GDM1 (cell line): ENCODE measurements at places on chromosomes 16 and 17.

DNA sequence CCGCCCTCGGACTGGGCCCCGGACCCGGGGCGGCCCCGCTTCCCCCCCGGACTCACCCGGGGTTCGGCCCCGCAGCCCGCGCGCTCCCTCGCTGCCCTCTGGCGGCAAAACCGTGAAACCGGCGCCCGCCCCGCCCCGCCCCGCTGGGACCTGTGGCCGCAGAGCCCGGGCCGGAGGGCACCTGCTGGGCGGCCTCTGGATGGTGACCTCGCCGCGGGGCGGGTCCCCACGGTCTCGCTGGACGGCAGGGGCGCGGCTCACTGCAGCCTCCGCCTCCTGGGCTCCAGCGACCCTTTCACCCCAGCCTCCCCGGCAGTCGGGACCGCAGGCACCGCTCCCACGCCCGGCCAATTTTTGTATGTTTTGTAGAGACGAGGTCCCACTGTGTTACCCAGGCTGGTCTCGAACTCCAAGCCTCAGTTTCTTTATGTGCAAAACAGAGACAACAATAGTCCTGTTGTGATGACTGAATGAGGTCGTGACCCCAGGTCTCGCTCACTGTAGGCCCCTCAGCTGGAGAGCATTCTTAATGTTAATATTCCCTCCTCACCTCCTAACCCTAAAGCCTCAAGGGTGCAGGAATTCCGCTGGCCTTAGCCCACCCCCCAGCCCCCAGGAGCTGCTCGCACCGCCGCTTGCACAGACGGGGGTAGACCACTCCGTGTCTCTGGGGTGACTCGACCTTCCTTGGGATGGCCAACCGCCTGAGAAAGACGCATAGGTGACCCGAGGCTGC lies 33.7 kb upstream of the RPH3AL start:
- peak; percentile 6 for DNase-seq

- DNase-seq, result no peak
Observed at GRCh38 chr17:6507535-6507934, 48.8 kb downstream of the PITPNM3 start.

DNA sequence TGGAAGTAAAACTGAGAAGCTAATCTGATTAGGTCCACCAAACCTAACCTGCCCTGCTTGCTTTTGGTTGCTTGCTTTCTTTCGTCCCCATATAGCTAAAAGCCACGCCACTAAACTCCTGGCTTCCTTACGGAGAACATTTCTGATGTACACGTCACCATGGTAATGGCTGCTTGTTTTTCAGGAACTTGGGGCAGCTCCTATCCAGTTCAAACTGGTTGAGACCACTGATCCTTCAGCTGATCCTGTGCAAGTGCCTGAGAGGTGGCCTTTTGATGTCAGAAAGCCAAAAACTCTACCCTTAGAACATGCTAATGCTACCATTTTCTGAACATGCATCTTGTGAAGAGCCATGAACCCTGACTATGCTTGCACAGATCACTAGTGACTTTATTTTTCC lies 14.4 kb upstream of the DHRS7C start:
- DNase-seq, result no peak

DNA sequence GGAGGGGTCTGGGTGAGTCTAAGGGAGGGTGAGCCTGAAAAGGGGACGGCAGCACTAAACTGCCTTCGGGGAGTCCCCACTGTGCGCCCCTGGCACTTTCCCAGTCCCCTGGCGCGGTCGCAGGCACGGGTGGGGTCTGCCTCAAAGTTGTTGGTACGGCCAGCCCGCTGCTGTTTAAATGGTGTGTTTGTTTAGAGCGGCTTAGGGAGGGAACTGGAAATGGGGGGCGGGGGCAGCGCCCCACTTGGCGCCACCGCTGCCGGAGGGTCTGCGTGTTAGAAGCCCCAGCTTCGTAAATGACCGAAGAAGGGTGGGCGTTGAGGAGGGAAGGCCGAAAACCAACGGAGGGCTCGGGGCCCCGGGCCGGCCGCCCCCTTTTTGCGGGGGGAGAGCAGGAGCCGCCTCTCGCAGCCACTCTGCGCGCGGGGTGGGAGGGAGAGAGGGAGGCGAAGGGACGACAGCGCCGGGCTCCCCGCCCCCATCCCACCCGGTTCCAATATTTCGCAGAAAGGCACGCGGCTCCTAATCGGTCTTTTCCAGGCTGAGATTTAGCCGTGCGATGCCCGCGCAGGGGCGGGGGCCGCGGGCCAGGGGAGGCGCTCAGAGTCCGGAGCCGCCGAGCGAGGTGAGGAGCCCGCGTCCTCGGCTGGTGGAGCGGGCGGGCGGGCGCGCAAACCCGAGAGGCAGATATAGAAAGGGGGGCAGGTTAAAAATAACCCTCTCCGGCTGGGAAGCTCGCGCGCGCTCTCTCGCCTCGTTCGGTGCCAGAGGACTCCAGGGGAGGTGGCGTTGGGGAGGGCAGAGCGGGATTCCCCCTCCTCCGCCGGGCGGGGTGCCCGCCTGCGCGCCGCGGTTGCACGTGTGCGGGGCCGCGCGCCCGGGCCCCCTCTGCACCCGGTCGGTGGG lies 54.9 kb downstream of the SREBF1 start:
- DNase-seq, result no peak

- peak; percentile 55 for DNase-seq
Observed at GRCh38 chr17:64320613-64321553, 57.8 kb upstream of the TEX2 start.

DNA sequence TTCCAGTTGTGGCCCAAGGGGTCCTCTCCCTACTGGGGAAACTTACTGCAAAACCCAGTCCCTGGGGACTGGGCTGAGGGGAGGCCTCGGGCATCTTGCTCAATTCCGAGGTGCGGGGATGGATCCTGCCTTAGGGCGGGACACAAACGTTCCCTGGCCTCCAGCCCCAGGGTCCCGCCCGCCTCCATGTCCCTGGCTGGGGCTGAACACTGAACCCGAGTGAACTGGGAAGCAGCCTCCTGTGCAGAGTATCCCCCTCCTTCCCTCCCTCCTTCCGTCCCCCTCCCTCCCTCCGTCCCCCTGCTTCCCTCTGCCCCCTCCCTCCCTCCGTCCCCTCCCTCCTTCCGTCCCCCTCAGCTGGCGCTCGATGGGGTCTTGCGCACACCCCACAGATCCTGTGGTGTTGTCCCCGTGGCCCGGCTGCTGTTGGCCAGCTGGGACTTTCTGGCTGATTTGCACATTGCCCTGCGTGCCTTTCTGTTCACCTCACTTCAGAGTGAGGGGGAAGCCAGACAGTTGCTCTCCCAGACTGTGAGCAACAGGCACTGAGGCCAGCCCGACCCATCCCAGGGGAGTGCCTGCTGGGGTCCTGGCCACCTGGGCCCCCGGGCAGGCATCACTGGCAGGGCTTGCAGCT lies 5.5 kb downstream of the TRAF7 start:
- DNase-seq, result no peak

- DNase-seq, result no peak
Observed at GRCh38 chr17:29753845-29754439, 131.2 kb upstream of the CORO6 start.

GRCh38 chr16:49262501-49262900 lies 19.1 kb downstream of the CBLN1 start:
- DNase-seq, result no peak

DNA sequence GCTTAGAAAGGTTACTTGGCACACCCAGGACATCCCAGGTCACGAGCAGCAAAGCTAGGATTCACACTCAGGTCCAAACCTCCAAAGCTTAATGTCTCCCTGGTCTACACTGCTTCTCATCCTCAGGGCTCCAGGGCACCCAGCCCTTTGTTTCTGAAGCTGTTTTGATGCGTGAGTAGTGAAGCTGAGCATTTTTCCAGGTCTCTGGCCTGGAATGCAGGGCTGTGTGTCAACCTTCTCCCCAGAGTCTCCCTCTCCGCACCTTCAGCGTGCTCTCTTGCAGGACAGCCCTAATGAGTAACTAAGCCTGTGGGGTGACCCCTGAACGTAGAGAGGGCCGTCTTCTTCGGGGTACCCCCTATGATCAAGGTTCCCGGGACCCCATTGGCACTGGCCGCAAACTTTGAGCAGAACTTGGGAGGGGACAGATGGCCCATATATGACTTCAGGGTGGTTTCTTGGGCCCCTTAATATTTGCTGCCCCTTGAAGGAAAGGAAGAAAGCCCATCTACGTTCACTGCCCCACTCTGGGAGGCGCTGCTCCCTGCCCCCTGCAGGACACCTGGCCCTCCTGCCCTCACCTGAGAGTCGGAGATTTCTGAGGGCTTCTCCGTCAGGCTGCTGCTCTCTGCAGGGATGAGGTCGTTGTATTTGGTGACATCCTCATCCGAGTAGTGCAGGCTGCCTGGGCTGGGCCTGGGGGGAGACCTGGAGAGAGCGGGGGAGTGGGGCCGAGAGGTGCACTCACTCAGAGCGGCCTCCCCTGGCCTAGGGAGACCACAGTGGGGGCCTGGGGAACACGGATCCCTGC lies 36.4 kb upstream of the CDC42EP4 start:
- no peak for DNase-seq

- no peak for DNase-seq
Observed at GRCh38 chr17:12911239-12911638, 106.6 kb downstream of the ELAC2 start.

GRCh38 chr17:3888343-3889171 lies 4.3 kb downstream of the CAMKK1 start:
- peak; percentile 2 for DNase-seq

DNA sequence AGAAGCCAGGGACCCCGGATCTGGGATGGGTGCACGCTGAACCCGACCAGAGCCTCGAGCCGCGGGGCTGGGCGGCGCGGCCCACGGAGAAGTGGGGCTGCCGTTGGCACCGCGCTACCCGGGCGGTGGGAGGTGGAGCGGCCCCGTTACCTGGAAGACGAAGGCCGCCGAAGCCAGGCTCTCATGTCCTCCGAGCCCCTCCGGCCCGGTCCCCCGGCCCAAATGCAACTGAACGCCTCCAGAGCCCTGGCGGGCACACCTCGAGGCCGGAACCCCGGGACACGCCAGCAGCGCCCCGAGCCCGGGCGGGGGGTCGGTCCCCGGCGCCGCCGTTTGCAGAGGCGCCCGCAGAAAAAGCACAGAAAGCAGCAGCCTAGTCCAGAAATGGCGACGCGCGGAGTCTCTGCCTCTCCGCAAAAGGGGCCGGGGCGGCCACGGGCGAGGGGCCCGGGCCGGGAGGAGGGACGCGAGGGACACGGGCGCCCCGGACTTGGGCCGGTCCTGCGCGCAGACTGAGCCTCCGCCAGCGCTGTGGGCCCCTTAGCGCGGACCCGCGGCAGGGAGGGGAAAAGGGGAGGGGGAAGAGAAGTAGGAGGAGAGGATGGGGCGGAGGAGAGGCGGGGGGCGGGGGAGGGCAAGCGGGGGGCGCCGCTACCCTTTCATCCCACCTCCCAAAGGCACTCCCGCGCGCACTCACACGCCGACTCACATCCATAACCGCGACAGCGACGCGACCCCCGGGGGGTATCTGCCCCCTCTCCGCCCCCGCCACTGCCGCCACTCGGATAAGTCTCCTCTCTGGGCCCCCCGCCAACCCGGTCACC lies 1.4 kb downstream of the AXIN2 start:
- no peak for DNase-seq
